Stimulated activated CD4-positive, alpha-beta T cell treated with anti-CD3 and anti-CD28 coated beads, Interleukin-1b, Interleukin-23, amount 100 ng/mL, for 24 hours (primary cell): ENCODE measurements at places on chromosomes 7 and 10.

GRCh38 chr10:91034042-91034441 lies 113.2 kb upstream of the ANKRD1 start:
- no peak for DNase-seq

- no peak for DNase-seq
These were observed 20.4 kb downstream of the JCAD start for GRCh38 chr10:30038781-30039536.

DNA sequence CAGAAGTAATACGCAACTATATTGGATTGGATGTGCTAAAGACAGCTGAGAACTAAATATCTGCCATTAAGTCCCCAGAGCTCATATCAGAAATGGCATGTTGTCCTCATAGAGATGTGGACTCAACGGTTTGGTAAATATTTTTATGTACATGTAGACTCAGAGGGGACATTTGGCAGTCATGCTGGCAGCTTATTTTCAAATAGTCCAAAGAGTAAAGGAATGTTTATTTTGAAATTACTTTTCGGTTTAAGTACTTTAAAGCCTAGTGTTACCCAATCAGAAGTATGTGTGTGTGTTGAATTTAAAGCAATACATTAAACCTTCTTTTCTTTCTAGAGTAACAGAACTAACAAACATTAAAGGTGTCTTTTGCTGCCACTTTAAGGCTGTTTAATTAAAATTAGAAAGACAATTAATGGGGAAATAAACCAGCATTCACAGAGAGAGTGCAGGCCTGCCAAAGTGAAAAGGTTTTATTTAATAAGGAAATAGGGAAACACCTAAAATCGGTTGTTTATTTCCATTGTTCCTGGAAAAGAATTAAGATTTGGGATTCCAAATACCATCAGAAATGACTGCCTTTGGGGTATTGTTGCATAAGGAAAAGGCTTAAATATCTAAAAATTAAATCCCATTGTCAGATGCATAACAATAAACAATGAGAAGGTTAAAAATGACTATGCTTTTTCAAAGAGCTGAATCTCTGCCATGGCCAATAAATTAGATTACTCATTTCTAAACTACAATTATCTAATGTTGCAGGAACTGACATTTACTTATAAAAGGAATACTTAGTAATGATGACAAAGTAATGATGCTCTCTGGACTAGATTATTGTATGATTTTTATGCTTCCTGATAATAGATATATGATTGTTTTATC lies 113.4 kb upstream of the AHR start:
- no peak for DNase-seq

GRCh38 chr7:158491094-158491493 lies 96.5 kb downstream of the PTPRN2 start:
- DNase-seq, result no peak

DNA sequence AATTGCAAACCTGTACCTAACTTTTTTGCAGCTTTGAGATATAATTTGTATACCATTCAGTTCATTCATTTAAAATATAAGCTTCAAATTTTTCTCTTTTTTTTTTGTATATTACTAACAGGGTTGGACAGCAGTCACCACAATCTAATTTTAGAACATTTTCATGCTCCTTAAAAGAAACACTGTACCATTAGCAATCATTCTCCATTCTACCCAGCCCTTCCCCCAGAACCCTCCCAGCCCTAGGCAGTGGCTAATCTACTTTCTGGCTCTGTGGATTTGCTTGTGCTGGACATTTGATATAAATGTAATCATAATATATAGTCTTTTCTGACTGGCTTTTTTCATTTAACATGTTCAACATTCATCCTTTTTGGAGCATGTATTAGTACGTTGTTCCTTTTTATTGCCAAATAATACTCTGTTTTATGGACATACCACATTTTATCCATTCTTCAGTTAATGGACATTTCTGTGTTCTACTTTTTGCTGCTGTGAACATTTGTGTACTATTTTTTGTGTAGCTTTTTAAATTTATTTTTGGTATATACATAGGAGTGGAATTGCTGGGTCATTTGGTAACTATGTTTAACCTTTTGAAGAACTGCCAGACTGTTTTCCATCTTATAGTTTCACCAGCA lies 40.9 kb upstream of the ST7 start:
- DNase-seq, result no peak
